ENCODE measurements at places on chromosomes 13 and 19.
A peak's percentile ranks its signal among the peaks of the same experiment; 100 is the strongest.

DNA sequence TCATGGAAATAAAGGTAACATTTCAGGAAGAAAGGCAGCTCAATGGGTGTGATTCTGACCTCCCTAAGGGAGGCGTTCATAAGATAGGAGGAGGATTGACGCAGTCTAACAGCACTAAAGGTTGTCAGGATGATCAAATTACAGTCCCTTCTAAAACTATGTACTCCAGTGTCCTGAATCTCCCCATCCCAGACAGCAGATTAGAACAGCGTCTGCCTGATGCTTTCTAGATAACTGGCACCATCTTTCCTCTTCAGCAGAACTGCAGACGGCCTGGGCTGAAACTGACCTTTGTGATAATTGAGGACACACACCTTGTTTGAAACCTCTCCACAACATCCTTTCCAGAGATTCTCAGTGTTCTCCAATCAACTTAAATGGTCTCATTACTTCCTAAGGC lies 25.5 kb upstream of the SACS start:
- DNase-seq: no peak

DNA sequence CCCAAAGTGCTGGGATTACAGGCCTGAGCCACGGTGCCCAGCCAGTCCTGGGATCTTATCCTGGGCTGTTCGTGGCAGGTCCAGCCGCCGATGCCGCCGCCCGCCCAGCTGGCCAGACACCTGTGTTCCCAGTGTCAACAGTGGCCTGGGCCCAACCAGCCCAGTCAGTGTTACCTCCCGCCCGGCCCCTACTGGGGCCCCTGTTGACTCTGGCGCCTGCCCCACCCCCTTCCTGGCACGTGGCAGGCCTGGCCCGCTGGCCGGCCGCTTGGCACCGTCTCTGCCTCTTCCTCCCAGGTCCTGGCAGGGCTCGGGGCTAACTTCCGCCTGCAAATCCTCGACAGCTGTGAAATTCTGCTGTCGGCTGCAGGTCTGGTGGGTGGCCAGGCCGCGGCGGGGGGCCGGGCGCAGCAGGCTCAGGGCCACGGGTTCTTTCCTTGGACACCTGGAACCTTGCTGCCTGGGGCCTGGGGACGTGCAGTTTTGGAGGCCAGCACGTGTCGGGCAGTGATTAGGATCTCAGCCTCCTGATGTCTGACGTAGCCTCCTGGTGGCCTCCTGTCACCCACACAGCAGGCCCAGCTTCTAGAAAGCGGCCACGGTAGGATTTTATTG lies 9.1 kb downstream of the ARID3A start:
- DNase-seq: peak; percentile 63

DNA sequence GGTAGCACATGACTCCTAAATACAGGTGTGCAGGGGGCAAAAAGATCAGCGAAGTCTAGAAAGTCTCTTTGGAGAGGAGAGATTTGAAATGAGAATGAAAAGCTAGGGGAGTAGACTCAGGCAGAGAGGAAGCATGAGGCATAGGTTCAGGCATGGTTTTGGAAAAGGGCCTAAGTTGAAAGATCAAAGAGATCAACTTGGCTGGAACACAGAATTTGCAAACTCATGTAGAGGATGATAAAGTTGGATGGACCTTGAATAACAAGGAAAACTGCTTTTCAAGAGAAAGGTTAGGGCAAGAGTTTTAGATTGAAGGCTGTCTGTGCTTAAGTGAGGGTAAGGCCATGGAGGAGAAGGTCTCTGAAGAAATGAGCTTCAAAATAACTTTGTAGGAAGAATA lies 47.4 kb upstream of the UBAC2 start:
- no peak for DNase-seq

DNA sequence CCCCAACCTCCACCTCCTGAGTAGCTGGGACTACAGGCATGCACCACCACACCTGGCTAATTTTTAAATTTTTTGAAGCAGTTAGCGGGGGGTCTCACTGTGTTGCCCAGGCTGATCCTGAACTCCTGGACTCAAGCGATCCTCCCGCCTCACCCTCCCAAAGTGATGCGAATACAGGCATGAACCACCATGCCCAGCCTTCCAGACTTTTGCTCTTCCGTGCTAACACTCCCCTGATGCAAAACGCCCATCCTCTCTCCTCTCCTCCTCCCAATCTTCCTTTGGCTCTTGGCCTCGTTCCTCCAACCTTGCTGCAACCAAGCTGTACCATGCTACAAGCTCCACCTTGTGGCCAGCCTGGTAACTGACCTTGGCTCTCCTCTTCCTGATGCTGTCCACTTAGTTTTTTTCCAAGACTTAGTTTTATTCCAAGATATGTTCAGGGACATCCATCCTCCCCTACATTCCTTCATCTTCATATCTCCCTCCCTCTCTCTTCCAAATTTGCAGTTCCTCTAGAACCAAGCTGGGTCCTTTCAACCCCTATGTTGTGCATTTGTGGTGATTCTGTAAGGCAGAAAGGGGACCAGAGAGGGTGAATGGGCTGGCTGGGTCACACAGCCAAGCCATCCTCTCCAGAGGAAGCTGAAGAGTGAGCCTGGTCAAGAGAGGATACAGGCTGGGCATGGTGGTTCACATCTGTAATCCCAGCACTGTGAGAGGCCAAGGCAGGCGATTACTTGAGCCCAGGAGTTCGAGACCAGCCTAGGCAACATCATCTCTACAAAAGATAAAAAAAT lies 32.8 kb downstream of the TINCR start:
- no peak for DNase-seq

DNA sequence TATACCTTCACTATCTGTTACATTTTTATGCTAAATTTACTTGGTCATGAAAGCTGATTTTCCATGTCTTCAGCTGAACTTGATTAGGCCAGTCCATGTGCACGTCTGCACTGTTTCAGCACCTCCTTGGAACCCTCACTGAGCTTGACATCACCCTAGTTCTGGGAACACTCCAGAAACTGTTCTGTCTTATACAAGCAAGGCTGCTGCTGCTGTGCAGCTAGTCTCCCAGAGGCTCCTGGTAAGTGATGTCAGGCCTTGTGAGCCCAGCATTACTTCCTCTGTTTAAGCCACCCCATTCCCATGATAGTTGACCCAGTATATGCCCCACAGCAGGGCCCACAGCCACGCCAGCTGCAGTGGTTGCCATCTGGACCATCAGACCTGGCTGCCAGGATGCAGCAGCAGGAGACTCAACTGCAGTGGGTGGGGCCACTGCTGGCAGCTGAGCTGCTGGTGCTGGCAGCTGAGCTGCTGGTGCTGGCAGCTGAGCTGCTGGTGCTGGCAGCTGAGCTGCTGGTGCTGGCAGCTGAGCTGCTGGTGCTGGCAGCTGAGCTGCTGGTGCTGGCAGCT lies 90.5 kb upstream of the AKAP11 start:
- no peak for DNase-seq

- DNase-seq: no peak
These were observed 24.6 kb downstream of the XPO4 start for GRCh38 chr13:20877902-20878301.

DNA sequence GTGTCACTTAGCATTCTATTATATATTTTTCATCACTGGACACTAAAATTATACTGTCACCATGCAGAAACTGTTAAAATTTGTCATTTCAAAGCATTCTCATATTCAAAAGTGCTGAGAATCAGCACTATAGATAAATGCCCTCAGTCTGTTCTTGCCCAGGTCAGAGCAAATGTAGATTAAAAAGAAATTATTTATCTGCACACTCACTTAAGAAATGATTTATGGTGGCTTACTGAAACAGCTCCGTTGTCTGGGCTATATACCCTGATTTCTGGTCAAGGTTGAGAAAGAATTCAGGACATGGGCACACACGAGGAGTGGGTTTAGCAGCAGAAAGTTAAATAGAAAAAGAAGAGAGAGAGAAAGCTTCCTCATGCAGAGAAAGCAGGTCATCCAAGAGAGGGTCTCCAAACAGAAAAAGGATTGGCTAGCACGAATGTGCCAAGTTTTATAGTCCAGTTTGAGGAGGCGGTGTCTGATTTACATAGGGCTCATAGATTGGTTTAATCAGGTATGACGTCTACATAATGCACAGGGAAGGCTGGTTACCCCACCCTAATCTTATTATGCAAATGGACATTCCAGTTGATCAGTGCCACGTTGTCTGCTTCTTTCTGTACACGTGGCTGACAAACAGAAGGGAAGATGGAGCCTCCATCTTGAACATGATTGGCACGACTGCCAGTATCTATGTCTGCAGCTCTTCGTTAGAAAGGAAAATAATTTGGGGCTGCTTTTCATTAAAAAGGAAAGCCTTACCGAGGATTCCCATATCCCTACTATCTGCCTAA lies 47.3 kb upstream of the N4BP2L1 start:
- no peak for DNase-seq

DNA sequence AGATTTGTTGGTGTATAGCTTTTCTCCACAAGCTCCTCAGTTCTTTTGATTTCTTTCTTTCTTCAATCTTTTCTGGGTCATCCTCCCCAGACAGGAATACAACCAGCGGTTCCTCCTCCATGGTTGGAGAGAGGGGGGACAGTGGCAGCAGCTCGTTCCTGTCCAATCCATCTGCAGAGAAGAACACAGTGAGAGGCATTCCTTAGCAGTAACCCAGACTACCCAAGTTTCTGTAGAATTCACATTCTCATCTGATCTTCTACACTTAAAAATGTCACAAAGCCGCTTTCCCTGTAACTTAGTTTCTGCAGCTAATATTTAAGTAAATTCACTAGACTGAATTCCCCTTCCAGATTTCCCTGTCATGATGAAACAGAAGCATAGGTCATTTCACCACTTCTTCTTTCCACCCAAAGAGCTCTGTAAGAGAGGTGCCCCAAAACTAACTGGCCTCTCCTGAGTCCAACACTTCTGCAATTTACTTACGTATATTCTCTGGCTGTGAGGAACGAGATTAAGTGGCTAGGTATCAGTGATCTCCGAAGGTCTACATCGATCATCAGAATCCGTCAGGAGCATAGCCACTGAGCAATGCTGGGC lies 171.9 kb downstream of the TBC1D4 start:
- no peak for DNase-seq

- no peak for DNase-seq
These were observed 851.0 kb upstream of the KLHL1 start for GRCh38 chr13:70959035-70959775.

DNA sequence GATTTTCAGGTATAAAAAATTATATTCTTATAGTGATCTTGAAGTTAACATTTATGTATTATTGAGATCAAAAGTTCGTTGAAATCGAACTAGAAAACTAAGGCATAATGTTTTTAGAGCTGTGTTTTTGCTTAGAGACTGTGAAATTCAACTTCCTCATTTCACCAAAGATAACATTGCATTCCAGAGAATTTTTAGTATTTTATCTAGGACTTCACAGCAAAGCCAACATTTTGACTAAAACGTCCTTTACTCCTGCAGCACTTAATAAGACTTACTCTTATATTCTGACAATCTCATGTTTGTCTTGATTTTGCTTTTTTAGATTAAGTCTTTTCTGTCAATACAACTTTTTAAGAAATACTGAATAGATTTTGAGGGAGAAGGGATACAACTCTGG lies 4.7 kb downstream of the KCTD4 start:
- no peak for DNase-seq

Measured in AG20443 (cell line).